ENCODE measurements at places on chromosomes 13 and 19. TPM values are rescaled to one million over a fixed set of nuclear protein-coding genes. Genes with fewer than 3 reads are reported as not detected.
A peak's percentile ranks its signal among the peaks of the same experiment; 100 is the strongest.

DNA sequence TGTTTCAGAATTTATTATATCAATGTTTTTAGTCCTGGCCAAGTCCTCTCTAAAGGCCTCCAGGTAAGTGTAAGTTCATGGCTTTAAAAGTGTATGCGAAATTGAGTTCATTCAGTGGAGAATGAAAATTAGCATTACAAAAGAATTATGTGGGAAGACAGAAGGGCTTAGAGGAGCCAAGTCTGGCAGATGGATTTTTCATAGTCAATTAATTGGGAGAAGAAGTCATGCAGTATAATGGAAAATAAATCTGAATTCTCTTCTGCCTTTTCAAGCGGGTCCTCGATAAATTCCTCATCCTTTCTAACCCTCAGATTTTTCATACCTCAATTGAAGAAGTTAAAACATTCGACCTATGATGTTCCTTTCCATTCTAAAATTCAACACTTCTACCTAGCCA, 394.2 kb downstream of the ITGBL1 start:
- peaks cover 5% of the 10 kb centered on the region for H3K27me3 ChIP-seq
- DNase-seq: no peak
- no peak overlapping the region for H3K27ac ChIP-seq

DNA sequence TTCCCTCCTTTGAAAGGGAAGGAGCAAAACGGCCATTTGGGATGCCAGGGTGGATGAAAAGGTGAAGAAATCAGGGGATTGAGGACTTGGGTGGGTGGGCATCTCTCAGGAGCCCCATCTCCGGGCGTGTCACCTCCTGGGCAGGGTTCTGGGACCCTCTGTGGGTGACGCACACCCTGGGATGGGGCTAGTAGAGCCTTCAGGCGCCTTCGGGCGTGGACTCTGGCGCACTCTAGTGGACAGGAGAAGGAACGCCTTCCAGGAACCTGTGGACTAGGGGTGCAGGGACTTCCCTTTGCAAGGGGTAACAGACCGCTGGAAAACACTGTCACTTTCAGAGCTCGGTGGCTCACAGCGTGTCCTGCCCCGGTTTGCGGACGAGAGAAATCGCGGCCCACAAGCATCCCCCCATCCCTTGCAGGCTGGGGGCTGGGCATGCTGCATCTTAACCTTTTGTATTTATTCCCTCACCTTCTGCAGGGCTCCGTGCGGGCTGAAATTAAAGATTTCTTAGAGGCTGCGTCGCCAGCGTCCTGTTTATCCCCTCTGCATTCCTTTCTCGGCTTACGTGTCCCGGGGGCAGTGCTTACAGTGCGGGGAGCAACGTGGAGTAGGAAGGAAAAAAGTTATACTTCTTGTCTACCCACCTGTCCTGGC, 15.2 kb upstream of the S1PR4 start:
- H3K27me3 ChIP-seq: no peaks in the 10 kb centered on the region
- H3K27ac ChIP-seq: peak overlapping the region; percentile 59
- H3K4me3 ChIP-seq: no peak overlapping the region
- DNase-seq: peak; percentile 82

ZNF723 gene
- not detected for total RNA-seq

DNA sequence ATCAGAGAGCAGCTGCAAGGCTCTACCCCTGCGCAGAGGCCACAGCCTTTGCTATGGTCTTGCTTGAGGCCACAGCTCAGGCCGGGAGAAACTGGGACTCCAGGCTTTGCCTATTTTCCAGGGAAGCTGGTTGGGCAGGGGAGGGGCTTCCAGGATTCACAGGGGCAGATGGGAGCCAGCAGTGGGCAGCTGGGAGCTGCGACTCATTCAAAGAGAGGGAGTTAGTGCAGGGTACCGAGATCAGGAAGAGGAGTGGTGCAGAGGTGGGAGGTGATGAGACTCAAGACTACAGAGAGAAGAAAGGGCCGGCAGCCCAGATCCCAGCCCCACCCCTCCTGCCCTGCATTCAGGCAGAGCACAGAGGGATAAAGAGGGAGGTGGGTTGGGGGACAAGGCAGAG, 12.1 kb downstream of the ADGRE5 start:
- H3K4me3 ChIP-seq: no peak overlapping the region
- H3K4me1 ChIP-seq: peaks cover 54% of the 10 kb centered on the region
- DNase-seq: no peak
- no peaks in the 10 kb centered on the region for H3K27me3 ChIP-seq
- H3K27ac ChIP-seq: peak overlapping the region; percentile 66

CRLF1 gene
- total RNA-seq: not detected

GRCh38 chr19:46218160-46218559, 11.4 kb upstream of the IGFL1 start:
- H3K36me3 ChIP-seq: no peaks in the 10 kb centered on the region
- H3K27ac ChIP-seq: no peak overlapping the region
- no peaks in the 10 kb centered on the region for H3K4me1 ChIP-seq
- peak; percentile 72 for DNase-seq
- no peak overlapping the region for H3K4me3 ChIP-seq

- no peak overlapping the region for H3K4me3 ChIP-seq
- H3K36me3 ChIP-seq: peaks cover 1% of the 10 kb centered on the region
- peaks cover 18% of the 10 kb centered on the region for H3K4me1 ChIP-seq
- H3K27me3 ChIP-seq: no peaks in the 10 kb centered on the region
These were observed 68.1 kb downstream of the SIAH3 start for GRCh38 chr13:45783346-45784043.

- DNase-seq: no peak
- H3K4me1 ChIP-seq: peaks cover 7% of the 10 kb centered on the region
- H3K27me3 ChIP-seq: no peaks in the 10 kb centered on the region
- peaks cover 2% of the 10 kb centered on the region for H3K36me3 ChIP-seq
These were observed 37.3 kb downstream of the CILP2 start for GRCh38 chr19:19575411-19575810.

- H3K4me1 ChIP-seq: no peaks in the 10 kb centered on the region
- H3K36me3 ChIP-seq: no peaks in the 10 kb centered on the region
- DNase-seq: no peak
- no peak overlapping the region for H3K27ac ChIP-seq
- H3K27me3 ChIP-seq: peaks cover 4% of the 10 kb centered on the region
- H3K4me3 ChIP-seq: no peak overlapping the region
These were observed 51.0 kb upstream of the MBNL2 start for GRCh38 chr13:97171136-97171535.

DNA sequence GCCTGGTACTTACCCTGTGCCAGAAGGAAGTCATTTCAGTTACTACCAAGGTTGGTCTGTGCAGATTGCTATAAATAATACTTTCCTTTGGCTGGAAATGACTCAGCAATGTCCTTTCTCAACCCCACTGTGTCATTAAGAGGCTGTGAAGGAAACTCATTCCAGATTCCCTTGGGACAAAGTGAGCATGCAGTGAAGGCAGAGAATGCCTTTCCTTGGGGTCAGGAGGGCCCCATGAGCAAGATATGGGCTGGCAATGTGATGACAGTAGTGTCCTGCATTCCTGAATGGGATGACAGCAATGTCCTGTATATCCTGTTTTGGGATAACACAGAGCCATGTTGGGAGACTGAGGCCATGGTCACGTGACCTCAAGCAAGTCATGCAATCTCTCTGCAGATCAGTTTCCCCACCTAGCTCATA, 213.1 kb upstream of the TMTC4 start:
- H3K27ac ChIP-seq: no peak overlapping the region
- H3K27me3 ChIP-seq: peaks cover 6% of the 10 kb centered on the region
- no peak overlapping the region for H3K4me3 ChIP-seq
- DNase-seq: no peak
- H3K36me3 ChIP-seq: no peaks in the 10 kb centered on the region

BRCA2 gene
- 17.3 TPM for total RNA-seq

DNA sequence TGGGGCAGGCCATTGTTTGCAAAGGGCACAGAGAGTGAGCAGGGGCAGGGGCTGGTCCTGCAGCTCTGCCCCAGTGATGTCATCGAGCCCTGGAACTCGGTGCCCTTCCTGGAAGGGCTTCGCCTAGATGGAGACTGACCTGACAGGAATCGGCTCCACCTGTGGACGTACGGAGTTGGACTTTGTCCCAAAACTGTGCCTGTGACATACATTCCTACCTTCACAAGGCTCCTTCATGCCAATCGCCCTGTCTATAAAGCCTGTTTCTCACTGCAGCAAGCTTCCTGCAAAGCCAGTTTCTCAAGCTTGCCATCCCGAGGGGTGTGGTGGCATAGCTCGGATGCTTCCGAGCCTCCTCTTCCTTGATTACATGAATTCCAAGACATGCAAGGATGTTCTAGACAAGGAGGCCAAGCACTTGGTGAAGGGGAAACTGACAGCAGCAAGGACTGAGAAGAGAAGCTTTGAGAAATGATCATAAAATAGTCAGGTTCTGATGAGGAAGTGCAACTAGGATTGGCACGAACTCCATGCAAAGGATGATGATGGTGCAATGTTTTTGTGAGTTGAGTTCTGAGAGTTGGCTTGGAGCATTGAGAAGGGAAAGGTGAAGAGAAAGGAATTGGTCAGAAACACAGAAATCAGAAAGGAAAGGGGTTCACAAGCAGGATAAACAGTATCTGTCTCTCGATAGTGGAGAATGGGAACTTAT, 73.6 kb upstream of the STK24 start:
- H3K27me3 ChIP-seq: no peaks in the 10 kb centered on the region
- H3K4me3 ChIP-seq: no peak overlapping the region
- no peak overlapping the region for H3K27ac ChIP-seq
- peaks cover 2% of the 10 kb centered on the region for H3K4me1 ChIP-seq

PEAK3 gene
- not detected for total RNA-seq

CNMD gene
- total RNA-seq: not detected

- peaks cover 22% of the 10 kb centered on the region for H3K4me1 ChIP-seq
- DNase-seq: peak; percentile 78
- H3K4me3 ChIP-seq: peak overlapping the region; percentile 70
- H3K27me3 ChIP-seq: peaks cover 5% of the 10 kb centered on the region
- peaks cover 3% of the 10 kb centered on the region for H3K36me3 ChIP-seq
- H3K27ac ChIP-seq: no peak overlapping the region
These were observed 14.5 kb downstream of the PPFIA3 start for GRCh38 chr19:49133621-49134454.

DNA sequence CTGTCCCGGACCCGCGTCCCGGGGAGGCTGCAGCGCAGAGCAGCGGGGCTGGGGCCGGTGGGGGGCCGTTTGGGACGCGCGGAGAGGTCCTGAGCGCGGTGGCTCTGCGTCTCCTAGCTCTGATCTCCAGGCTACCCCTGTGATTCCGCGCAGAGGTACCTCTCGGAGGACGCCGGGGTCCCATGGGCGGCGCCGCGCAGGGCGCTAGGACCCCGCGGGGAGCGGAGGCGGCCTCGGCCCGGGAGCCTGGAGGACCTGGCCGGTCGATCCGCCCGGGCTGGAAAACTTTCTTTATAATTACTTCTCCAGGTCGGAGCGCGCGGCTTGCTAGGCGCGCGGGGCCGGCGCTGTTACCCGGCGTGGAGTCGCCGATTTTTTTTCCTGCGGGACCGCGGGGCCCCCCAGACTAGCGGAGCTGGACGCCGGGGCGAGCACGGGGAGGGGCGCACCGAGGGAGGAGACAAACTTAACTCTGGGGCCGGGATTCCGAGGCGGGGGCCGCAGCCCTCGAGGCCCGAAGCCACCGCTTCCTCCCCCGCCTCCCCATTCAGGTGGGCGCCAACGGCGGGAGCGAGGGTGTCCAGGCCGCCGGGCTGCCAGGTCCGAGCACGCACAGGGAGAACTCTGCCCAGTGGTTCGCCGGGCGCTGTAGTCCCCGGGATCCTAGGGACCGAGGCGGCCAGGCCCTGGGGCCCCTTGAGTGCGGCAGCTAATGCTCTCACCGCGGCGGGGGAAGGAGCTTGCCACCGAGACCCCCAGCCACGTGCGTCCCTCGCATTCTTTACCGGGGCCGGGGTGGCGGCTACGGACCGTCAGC, 848 bp upstream of the CEBPA start:
- no peaks in the 10 kb centered on the region for H3K36me3 ChIP-seq
- H3K4me1 ChIP-seq: no peaks in the 10 kb centered on the region
- no peak overlapping the region for H3K27ac ChIP-seq
- peaks cover 37% of the 10 kb centered on the region for H3K27me3 ChIP-seq
- peak overlapping the region; percentile 42 for H3K4me3 ChIP-seq
- DNase-seq: no peak

CLASRP gene
- total RNA-seq: 113 TPM

DNA sequence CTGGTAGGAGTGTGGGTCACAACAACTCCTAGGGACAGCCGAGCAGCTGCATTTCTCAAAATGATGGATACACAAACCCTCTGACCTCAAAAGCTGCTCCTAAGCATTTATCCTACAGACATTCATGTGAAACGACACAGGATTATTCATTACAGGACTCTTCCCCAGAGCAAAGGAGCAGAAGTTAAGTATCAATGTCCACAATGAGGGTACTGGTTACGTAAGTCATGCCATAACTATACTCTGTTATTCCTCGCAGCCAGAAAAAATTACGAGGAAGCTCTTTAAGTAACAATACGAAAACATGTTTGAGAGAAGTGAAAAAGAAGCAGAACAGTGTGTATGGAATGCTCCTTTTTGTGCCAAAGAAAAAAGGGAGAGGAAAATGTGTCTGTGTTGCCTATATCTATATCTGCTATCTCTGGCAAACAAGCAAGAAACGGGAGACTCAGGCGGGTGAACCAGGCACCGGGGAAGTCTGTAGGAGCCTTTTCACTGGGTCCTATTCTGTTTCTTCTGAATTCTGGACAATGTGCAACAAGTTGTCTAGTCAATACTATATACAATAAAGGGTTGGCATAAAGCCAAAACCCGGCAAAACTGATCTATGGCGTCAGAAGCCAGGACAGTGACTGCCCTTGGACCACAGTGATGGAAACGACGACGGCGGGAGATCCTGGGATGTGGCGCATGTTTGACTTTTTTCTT, 1.3 kb downstream of the ISOC2 start:
- peak overlapping the region; percentile 93 for H3K4me3 ChIP-seq
- no peak for DNase-seq
- H3K36me3 ChIP-seq: peaks cover 5% of the 10 kb centered on the region
- H3K4me1 ChIP-seq: peaks cover 20% of the 10 kb centered on the region
- no peaks in the 10 kb centered on the region for H3K27me3 ChIP-seq

ZNF333 gene
- total RNA-seq: 28.6 TPM

SIGLEC11 gene
- not detected for total RNA-seq

GRCh38 chr13:76463314-76463713, 422.9 kb downstream of the KCTD12 start:
- no peaks in the 10 kb centered on the region for H3K36me3 ChIP-seq
- peaks cover 8% of the 10 kb centered on the region for H3K27me3 ChIP-seq
- H3K4me3 ChIP-seq: no peak overlapping the region
- DNase-seq: no peak
- H3K4me1 ChIP-seq: no peaks in the 10 kb centered on the region
- no peak overlapping the region for H3K27ac ChIP-seq

DNA sequence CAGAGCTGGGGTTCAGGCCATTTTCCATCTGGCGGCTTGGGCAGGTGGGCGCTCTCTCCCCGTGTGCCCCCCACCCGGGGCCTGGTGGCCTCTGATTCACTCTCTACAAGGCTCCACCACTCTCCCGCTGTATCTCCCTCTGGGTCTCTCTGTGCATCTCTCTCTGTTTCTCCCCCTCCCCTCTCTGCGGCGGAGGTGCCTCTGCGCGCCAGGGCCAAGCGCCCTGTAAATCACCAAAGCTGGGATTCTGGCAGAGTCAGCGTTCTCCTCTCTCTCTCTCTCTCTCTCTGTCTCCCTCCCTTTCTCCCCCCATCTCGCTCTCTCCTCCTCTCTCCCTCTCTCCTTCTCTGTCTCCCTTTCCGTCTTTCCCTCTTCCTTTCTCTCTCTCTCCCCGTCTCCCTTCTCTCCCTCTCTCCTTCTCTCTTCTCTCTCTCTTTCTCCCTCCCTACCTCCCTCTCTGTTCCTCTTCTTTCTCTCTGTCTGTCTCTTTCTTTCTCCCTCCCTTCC, 3.9 kb downstream of the NFIC start:
- H3K27ac ChIP-seq: no peak overlapping the region
- peaks cover 38% of the 10 kb centered on the region for H3K4me1 ChIP-seq
- peaks cover 6% of the 10 kb centered on the region for H3K36me3 ChIP-seq
- H3K27me3 ChIP-seq: no peaks in the 10 kb centered on the region
- H3K4me3 ChIP-seq: no peak overlapping the region
- no peak for DNase-seq

GRCh38 chr19:16444269-16444600, 27.5 kb downstream of the EPS15L1 start:
- no peak for DNase-seq
- H3K4me1 ChIP-seq: peaks cover 44% of the 10 kb centered on the region
- no peak overlapping the region for H3K27ac ChIP-seq
- peaks cover 4% of the 10 kb centered on the region for H3K36me3 ChIP-seq
